NCI-H2081 (cell line): ENCODE measurements at places on chromosomes 16 and 17.

DNA sequence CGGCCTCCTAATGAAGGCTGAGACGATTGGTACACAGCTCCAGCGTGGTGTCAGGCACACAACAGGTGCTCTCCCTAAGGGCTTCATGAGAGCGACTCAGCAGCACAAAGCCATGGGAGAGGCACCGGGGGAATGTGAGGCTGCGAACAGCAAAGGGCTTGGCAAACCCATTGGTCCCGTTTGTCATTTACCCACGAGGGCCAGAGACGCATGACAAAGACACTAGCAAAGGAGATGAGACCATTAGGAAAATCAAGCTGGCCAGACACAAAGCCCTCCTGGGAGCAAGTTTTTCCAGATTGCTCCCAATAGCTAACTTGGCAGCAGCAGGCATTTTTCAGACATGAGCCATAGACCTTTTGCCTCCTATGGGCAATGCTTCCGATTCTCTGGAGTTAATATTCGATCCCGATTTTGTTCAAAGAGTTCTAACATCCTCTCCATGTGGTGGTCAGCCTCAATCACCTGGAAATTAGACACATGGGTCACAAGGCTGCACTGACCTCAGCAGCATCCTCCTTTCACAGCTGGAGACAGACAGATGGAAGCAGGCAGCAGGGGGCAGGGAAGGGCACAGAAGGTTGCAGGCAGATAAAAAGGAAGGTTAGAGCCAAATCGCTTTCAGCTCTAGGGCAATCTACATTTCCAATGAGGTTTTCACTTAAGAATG, 38.2 kb downstream of the TK2 start:
- DNase-seq = no peak

DNA sequence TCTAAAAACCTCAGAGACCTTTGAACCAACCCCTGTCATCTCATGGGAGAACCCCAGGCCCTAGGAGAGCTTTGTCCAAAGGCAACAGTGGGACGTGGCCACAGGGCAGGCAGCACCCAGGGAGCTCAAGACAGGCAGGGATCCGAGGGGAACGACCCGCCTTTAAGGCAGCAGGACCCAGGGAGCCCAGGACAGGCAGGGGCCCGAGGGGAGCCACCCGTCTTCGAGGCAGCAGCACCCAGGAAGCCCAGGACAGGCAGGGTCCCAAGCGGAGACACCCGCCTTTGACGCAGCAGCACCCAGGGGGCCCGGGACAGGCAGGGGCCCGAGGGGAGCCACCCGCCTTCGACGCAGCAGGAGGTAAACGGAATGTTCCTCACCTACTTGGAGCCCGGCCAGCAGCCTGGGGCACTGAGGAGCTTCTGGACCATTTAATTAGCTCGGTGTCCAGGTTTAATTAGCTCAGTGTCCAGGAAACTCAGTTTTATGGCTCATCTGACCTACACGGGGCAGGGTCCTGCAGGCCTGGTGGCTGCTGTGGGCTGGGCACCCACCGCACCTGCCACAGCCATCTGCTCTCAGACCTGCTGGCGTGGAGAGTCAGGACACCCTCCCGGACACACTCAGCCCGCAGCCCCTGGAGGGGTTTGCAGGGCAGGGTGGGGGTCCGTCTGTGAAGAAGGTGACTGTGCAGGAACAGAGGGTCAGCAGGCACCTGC, 24.4 kb downstream of the PIEZO1 start:
- DNase-seq = no peak

DNA sequence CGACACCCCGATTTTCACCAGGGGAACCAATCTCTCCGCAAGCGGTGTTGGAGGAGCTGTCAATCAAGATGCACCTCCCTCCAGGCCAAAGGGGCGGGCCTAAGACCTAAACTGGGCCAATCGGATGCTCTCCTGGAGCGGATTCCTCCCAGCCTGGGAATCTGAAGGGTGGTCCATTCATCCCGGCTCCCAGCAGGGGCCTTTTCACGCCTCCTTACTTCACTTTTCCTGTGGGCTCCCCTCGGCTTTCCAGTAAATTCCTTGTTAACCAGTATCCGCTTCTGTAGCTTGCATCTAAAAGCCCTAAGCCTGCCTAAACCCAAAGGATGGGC, 17.1 kb downstream of the C16orf74 start:
- no peak for DNase-seq

- no peak for DNase-seq
These were observed 714 bp downstream of the SLC38A8 start for GRCh38 chr16:84041881-84042280.
